ENCODE measurements at places on chromosomes 2 and 18.
A peak's percentile ranks its signal among the peaks of the same experiment; 100 is the strongest.

GRCh38 chr2:111897924-111898702 is at the start of gene MERTK:
Gene MERTK, plus strand, starts transcription at chr2:111898607. Its CDS starts 129 bp downstream, at chr2:111898736.
- peak; percentile 96 for DNase-seq

DNA sequence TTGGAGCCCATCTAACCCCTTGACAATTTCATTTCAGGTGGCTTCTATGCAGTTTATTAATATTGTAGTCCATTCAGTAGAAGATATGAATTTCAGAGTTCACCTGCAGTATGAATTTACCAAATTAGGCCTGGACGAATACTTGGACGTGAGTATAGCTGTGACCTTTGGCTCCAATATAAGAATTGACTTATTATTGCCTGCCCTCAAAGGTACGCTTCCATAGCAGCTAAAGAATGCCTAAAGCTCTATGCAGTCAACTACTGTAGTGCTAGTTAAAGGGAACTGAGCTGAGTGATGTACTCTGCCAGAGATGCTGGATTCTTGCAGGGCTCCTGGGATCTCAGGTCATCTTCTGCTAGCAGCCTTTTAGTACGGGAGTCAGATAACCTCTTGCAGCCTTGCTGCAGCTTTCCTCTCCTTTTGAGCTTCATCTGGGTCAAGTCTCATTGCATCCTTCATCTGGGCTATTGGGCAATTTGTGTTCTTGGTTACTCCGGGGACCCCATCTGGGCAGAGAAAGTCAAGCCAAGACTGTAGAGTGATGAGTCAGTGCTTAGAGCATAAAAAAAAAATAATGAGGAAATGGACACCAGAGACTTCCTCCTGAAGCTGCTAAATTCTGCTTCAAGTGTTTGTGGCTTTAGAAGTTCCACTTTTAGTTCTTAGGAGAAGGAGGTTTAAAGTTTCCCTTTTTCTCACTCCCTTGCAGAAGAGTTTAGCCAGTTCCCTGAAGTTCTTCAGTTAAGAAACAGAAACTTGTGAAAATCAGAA is 105.6 kb downstream of the PRPF40A start:
- DNase-seq = peak; percentile 82

DNA sequence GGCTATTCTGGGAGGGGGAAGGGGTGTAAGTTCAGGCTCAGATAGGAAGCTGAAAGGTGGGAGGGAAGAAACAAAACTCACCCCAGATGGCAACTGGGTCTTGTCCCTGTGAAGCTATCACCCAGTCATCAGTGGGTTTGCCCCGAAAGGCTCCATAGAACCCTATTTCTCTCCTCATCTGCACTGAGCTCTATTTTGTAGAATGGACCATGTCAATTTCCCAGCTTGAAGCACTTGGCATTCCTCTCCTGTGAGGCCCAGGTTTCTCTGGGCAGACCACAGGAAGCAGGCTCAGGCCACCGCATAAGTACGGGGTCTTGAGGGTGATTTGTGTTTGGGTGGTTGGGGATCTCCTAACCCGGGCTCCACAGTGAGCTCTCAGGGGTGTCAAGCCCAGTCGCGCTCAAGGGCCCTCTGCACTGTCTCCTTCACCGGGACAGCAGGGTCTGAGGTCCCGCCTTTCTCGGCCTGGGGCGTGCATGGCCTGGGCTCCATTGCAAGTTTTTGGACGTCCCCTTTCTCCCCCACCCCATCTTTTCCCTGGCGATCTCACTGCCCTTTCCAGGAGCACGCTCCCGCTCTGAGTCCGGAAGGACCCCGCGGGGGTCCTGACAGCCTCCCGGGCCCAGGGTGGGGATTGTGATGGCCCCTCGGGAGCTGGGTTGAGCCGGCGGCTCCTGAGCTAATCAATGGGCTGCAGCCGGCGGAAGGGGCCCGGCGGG is 27.3 kb upstream of the NOTO start:
- DNase-seq = no peak

- DNase-seq = no peak
These were observed 179.4 kb downstream of the ANTXR1 start for GRCh38 chr2:69192176-69192945.

- no peak for DNase-seq
These were observed 9.1 kb downstream of the KLF7 start for GRCh38 chr2:207156451-207157161.

DNA sequence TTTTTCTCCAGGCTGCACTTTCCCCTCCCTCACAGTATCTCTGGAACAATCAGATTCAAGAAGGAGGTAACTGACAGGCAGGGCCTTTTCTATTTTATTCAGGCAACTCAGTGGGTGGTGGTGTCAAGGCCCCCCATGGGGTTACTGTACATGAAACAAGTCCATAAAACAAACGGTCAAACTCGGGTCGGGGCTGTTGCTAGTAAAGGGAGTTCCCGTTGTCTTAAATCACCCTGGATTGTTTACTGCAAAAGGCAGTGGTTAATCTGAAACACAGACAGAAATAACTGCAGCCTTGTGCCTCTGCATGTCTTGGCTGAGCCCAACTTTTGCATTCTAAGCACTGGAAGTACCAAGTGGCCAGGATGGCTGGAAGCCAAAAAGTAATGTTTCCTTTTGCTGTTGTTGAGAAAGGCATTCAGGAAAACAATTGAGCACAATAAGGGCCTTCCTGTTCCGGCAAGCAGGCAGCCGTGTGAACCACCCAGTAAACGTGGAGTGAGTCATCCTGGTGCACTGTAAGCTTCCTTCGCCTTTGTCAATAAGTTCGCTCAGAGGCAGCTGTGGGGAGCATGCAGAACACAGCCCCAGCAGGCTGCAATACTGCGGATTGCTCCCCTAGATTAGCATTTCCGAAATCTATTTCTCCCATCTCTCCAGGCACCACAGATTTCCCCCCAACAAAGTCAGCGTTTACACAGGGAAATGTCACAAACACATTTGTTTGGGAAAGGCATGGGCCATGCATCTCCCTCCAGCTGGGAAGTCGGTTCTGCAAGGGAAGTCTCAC is 149.6 kb downstream of the IRS1 start:
- peak; percentile 75 for DNase-seq

DNA sequence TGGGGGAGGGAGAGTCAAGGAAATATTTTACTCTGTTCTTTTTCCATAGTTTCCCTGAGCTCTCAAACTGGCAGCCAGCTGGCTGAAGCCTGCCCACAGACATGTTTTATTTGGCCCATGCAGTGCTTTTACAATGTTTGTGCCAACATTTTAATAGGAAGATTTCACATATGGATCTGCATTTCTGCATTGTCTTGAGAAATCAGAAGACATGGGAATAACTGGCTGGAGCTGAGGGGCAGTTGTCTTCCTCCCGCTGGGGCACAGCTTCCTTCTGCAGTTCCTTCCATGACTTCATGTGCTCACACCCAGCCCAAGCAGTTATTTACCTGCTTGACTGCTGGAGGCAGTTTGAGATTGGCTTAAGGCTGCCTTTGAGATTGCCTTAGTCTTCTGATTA is 74.4 kb downstream of the PLCL1 start:
- DNase-seq = no peak

DNA sequence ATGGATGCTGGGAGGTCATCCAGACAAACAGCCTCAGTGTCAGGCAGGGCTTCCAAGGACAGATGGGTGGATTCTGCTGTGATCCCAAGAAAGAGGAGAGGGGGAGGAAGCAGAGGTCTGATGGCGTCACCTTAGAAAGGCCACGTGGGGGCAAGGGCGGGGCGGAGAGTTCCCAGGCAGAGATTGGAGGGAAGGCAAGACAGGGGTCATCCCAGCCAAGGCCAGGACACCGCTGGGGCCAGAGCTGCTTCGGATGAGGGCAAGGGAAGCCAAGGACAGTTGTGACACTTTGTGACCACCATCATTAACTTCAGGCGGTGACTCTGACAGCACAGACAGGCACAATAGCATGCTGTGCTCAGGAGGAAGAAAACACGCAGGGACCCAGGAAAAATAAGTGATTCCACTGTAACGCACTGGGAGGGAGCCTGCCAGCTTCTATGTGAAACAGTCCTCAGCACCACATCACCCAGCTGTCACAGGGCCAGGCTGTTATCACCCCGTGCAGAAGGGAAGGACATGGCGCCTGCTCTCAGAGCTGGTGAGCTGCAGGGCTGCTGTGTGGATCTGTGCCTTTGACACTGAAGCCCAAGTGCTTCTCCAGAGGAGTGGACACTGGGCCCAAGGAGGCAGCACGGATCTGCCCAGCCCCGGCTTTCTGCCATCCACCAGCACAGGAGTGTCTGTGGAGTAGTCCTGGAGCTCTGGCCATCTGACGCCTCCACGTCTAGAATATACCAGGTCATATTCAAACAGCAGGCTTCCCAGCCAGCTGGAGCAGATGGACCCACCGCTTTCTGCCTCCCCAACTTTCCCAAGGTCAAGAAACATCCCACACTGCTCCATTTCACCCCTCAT is 204.1 kb downstream of the NDUFA10 start:
- DNase-seq = no peak

DNA sequence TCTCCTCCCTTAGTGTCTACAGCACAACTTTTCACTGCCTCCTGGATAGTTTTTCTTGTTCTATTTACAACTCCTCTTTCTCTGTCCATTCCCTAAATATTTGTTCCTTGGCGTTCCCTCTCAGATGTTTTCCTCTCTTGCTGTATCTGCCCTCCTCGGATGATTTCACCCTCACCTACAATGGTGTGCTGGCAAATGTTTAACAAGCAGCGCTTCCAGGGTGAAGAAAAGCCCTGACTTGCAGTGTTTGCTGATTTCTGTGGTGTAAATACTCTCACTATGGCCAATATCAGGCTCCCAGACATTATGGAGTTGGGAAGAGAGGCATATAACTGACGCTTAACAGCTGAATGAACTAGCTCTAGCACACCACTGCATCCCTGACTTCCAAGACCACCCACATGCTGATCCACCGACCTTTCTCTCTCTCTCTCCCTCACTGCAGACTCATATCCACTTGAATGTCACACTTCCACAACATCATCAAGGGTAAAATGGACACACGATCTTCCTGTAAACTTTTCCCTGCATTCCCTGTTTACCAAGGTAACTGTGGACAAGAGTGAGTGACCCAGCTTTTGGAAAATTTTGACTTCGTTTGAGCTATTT is 31.5 kb upstream of the SPTBN1 start:
- DNase-seq = no peak

GRCh38 chr18:74116633-74117554 is 30.7 kb downstream of the FBXO15 start:
- DNase-seq = peak; percentile 57
